Cerebellar cortex (tissue), 1 donor: ENCODE measurements at places on chromosomes 11 and 22.

- DNase-seq = peak; percentile 9
These were observed 238.7 kb downstream of the FAM181B start for GRCh38 chr11:82494988-82495432.

- no peak for DNase-seq
These were observed 818 bp upstream of the C1QTNF4 start for GRCh38 chr11:47595029-47595428.

- DNase-seq = no peak
These were observed 10.9 kb downstream of the FAM76B start for GRCh38 chr11:95778699-95779098.

DNA sequence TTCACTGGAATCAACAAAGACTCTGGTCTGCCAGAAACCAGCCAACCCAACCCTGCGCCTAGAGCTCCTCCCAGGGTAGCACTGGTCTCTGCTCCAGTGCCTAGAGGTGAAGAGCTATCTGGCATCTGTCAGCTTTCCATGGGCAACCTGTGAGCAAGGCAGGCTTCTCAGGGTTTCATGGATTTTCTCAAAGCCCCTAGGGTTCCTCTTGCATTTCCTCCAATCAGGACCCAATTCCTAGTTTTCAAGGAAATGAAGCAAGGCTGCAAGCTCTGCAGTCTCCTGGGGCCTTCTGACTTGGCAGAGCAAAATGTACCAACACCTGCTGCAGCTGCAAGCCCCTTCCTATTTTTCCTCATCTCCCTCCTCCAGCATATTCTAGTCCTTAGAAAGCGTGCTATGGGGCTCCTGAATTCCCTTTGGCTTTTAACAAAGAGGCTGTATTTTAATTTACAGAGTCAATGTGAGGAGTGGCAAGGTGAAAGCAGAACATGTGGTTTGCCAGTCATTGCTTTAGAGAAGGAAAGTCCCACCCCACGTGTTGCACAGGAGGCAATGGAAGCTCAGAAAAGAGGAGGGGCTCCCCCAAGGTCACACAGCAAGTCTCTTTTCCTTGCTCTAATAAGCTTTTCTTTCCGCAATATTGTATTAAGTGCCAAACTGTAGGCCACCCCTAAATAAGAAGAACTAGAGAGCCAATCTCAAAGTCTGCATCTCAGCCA, 33.0 kb upstream of the RIC3 start:
- no peak for DNase-seq

DNA sequence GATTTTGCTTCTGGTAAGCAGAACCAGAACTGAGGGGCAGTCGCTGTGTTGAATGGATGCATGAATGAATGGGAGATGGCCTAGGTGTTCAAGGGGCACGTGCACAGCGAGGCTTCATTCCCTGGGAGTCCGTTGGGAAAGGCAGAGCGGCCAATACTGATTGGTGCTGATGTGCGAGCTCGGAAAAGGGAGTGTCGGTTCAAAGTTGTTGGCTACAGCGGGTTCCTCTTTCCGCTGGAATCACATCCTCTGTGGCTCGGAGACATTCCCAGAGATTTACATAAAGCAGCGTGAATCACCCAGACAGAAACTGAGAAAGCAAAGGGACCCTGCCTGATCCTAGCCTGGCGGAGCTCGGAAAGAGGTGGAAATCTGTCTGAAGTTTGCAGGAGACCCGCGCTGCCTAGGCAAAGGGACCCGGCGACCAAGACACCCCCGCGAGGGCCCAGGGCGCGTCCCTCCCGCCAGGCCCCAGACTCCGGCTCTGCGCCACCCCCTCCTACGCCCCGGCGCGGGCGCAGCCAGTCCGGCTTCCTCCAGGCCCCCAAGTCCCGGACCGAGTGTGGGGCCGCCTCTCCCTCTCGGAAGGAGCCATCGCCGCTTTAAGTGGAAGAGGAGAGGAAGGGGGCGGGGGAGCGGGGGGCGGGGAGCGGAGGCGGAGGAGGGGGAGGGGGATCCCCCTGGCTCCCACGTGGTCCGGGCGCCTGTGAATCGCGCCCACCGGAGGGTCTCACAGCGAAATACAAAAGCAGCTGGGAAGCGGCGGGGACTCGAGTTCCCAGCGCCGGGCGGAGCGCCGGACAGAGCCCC, at the start of gene FJX1:
Gene FJX1, plus strand, starts transcription at position 774 of the 810 bp plus-strand sequence. CDS start 177 bp downstream, outside the sequence.
- peak; percentile 77 for DNase-seq

GRCh38 chr11:65242389-65242788, 19.4 kb upstream of the POLA2 start:
- no peak for DNase-seq

GRCh38 chr11:134436781-134437180, 24.7 kb upstream of the B3GAT1 start:
- no peak for DNase-seq

GRCh38 chr22:49433717-49434611, 393.7 kb downstream of the BRD1 start:
- DNase-seq = no peak

- DNase-seq = no peak
These were observed 18.8 kb upstream of the AMOTL1 start for GRCh38 chr11:94749369-94749768.

GRCh38 chr11:74341921-74342320, 30.5 kb upstream of the P4HA3 start:
- no peak for DNase-seq

DNA sequence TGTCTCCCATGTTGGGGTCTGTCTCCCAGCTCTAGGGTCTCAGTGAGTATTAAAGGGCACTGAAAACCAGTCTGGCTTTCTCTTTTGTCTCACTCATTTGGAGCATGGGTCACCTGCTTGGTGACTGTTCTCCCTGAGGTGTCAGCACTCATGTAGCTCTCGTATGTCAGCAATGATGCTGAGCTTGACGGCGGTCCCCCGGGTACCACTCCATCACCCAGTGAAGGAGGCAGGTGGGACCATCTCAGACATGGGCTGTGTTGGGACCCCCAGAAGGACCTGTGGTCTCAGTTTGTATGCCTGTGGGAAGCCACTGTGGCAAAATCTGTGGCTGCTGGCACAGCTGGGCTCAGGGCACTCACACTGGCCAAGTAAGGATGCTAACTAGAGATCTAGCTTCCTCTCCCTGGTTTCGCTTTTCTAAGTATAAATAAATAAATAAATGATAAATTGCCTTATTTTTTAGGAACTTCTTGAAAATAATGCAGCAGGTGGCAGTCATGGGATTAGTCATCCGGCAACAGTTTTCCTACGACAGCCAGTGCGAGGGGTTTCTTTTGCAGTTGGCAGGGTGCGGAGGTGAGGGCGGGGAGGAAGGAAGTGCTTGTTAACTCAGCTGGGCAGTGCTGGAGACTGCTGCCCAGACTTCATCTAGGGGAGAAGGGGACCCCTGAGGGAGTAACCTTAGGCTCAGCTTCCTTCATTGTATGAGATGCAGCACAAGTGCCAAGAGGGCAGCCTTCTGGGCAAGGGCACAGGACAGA, 48.8 kb downstream of the OSBP2 start:
- no peak for DNase-seq

DNA sequence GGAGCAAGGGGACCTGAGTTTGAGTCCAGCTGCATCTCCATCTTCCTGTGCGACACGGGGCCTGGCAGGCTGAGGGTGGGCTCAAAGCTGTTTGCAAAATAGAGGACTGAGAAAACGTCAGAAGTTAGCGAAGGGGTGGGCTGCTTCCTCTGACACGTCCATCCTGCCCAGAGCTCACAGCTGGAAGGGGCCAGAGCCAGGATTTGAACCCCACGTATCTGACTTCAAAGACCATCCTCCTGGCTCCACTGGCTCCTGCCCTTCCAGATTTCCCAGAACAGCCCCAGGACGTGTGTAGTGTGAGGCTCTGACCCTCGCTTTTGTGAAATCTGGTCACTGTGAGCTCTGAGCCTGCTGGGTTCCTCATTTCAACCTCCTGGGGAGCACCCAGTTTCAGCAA, 56.3 kb downstream of the CD82 start:
- no peak for DNase-seq

DNA sequence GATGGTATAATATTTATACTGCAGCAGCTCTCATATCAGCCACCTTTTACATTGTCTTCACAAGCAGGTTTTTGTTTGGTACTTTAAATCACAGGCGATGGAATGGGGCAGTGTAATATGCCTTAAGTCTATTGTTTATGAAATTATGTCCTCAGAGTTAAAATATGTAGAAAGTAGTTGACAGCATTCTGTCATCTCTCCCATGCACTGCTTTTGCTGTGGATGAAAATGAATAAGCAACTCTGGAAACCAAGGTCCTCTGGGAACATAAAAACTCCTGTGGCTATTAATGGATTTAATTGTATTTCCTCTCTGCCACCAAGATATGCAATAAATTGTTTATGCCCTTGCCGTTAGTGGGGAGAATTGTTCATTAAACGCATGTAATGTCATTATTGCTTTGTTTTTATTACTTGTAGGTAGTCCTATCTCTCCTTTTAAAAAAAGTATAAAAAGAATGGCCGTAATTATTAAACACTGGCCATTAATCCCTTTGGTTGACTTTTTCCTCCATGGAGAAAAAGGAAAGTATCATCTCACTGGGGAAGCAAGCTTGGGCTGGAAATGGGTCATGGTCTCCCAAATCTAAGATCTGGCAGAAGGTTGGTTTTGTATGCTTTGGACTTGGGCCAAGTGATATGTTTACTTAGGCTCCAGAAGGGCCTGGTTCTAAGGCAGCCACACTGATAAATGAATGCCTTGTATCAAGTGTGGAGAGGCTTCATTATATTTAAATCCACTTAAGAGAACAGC, 13.1 kb downstream of the PACS1 start:
- DNase-seq = peak; percentile 56

- DNase-seq = no peak
These were observed 11.1 kb upstream of the CBX6 start for GRCh38 chr22:38882972-38883622.

- no peak for DNase-seq
These were observed 129.3 kb upstream of the NECTIN1 start for GRCh38 chr11:119858288-119858687.

DNA sequence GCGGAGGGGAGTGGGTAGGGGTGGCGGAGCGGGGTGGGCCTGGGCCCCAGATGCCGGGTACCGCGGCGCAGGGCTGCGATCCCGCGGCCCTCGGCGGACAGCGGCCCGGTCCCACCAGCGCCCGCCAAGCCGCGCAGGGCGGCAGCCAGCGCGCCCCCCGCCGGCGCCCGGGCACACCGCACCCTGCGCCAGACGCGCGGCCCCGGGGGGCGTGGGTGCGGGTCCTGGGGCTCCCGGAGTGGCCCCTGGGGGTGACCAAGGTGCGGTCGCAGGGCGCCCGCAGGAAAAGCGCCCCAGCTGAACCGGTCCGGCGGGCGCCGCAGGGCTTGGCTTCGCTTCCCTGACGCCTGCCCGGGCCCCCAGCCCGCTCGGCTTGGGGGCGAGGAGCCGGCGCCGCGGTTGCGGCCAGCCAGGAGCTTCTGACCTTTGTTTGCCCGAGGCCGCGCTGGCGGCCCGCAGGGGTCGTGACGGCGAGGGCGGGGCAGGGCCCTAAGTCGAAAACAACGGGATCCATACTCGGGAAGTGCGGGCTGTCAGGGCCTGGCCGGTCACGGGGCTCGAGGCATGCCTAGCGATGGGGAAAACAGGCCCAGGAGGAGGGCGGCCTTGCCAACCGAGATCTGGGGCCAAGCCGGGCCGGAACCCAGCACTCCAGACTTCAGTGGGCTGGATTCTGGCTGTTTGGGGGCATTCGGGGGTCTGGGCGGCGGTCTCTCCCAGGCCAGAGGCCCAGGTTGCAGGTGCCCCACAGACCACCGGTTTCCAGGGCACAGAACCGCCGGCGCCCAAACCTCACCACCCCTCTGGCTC, 581 bp upstream of the AP5B1 start:
- DNase-seq = no peak

DNA sequence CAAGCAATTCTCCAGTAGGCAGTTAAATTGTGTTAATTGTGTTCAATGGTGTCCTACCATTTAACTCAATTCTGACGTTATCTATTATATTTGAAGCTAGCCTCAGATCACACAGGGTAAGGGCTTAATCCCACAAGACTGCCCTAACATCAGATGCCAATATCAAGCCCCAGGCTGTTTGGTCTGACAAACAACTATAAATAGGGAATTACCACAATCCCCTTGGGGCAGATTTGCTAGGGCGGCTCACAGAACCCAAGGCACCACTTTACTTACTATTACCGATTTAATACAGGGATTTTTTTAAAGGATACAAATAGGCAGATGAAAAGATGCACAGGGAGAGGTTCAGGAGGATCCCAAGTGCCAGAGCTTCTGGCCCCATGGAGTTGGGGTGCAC, 678.4 kb downstream of the OPCML start:
- DNase-seq = no peak

- no peak for DNase-seq
These were observed 377.1 kb downstream of the DCDC1 start for GRCh38 chr11:30992513-30992849.

DNA sequence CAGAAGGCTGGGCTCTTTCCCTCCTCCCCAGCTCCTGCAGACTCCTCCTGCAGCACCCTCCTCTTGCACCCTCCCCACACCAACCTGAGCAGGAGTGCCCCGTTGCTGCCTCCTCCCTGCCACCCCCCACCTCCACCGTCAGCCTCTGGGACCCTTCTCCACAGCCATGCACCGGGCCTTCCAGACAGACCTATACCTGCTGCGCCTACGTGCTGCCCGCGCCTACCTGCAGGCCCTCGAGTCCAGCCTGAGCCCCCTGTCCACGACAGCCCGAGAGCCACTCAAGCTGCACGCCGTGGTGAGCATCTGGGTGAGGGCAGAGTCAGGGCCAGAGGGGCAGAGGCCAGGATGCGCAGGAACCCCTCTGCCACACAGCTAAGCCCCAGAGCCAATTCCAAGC, 16.2 kb downstream of the ZDHHC24 start:
- no peak for DNase-seq

DNA sequence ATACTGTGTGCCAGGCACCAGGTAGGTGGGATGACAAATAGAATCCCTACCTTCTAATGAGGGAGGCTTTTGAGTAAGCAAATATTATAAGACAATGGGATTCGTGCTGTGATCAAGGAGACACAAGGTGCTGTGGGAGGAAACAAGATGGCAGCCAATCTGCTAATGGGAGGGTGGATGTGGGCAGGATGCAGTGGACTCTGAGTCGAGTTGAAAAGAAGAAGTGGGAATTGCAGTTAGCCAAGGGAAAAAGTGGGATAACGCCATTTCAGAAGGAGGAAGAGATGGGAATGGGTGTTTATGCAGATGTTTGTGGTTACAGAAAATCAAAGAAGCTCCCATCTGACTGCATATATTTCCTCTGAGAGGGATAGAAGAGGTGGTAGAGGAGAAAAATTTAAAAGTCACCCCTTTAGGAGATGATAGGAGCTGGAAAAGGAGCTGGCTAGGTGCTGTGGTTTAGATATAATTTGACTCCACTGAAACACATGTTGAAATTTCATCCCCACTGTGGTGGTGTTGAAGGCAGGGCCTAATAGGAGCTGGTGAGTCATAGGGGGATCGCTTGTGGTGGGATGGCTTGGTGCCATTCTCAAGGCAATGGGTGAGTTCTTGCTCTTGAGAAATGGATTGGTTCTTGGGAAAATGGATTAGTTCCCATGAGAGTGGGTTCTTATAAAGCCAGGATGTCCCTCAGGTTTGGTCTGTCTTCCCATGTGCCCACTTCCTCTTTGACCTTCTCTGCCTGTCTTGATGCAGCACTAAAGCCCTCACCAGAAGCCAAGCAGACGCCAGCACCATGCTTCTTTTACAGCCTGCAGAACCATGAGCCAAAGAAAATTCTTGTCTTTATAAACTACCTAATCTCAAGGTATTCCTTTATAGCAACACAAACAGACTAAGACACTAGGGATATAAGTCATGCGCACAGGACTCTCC, 30.0 kb upstream of the POU2AF1 start:
- DNase-seq = no peak
